ENCODE measurements at places on chromosomes 7 and 10.

- DNase-seq, result no peak
Observed at GRCh38 chr10:103512591-103513379, 19.3 kb downstream of the NEURL1 start.

GRCh38 chr7:6446838-6447580, 745 bp downstream of the DAGLB start:
- DNase-seq, result no peak

DNA sequence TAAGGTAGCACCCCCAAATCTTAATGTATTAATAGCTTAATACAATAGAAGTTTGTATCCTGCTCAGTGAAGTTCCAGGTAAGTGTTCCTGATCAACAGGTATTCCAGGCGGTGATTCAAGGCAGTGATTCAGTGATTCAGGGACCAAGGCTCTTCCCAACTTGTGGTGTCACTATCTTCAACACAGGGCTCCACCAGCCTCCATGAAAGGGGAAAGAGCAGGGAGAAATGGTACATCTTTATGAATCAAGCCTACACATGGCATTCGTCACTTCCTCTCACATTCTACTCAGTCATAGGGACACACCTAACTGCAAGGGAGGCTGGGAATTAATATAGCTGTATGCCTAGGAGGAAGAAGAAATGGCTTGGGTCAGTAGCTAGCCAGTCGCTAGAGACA, 5.1 kb downstream of the GOLGA7B start:
- no peak for DNase-seq

- DNase-seq, result no peak
Observed at GRCh38 chr7:65475734-65476319, 102.2 kb downstream of the ZNF92 start.

DNA sequence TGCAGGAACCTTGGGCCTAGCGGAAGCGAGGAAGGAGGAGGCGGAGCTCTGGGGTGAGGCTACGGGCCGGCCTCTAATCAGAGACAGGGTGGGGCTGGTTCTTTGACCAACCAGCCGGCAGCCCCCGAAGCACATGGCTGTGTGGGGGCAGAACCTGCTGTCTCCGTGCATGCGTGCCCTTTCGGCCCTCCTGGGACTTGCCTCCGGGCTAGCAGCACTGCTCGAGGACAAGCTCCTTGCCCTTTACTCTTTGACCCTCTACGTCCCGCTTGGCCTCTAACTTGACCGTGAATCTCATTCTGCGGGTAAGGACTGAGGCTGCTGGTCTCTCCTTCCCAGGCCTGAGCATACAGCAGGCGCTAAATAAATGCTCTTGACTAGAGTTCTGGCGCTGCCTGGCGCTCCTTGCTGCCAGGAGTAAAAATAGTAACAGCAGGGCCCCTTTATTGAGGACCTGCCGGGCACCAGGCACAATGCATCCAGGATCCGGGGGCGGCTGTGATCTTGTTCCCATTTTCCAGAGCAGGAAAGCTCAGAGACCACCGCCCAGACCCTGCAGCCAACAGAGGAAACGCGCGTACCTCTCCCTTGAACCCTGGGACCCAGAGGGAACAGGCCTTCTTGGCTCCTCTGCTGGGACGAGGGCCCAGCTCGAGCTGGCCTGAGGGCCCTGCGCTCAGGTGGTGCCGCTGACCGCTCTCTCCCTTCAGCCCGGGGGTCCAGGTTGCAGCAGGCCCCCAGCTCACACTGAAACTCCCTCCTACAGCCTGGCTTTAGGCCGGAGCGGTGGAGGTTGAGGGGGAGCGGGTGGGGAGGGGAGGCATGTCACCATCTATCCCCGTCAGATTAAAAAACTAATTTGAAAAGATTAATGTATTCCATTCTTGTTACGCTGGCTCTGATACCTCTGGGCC, 2.7 kb upstream of the COMTD1 start:
- no peak for DNase-seq
